ENCODE measurements at places on chromosomes 2 and 18.

DNA sequence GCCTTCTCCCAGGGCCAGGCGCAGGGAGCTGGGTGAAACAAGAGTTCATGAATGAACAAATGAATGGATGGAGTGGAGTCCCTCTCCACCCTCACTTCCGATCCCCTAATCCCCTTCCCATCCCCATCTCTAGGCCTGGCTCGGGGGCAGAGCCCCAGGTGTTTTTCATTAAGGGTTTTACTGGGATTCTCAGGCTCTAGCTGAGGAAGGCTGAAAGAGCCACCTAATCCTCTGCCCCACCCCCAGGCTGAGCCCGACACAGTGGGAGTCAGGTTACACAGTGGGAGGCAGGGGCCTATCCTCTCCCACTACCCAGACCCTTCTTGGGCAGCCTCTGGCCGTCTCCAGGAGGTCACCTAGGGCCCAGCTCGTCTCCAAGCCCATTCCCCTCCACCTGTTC is 36.1 kb downstream of the SDC1 start:
- no peaks in the 10 kb centered on the region for H3K27me3 ChIP-seq
- H3K36me3 ChIP-seq, result no peaks in the 10 kb centered on the region
- no peak overlapping the region for H3K27ac ChIP-seq
- DNase-seq, result no peak

DNA sequence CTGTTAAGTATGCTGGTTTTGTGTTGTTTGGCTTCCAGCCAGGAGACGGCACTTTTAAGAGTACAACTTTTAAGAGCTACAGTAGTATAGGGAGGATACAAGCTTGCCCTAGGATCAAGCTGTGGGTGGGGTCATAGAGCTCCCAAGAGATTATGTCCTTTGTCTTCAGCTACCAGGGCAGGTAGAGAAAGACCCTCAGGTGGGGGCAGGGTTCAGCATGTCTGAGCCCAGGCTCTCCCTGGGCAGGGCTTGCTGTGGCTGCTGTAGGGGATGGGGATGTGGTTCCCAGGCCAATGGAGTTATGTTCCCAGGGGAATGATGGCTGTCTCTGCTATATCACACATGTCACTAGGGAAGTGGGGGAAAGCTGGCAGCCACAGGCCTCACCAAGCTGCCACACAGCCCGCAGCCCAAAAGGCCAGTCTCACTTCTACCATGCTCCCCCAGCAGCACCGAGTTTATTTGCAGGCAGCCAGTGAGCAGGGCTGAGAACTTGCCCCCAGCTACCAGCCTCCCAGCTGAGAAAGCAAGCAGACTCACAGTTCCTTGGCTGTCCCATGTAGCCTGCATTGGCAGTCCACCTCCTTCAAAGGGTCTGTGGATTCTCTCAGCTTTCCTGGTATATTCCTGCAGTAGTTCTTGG is 105.7 kb upstream of the ERBB4 start:
- no peak overlapping the region for H3K27ac ChIP-seq
- H3K27me3 ChIP-seq, result no peaks in the 10 kb centered on the region
- H3K4me1 ChIP-seq, result no peaks in the 10 kb centered on the region
- H3K4me3 ChIP-seq, result no peak overlapping the region

- no peak overlapping the region for H3K27ac ChIP-seq
- no peak overlapping the region for H3K4me3 ChIP-seq
- no peak for DNase-seq
- no peaks in the 10 kb centered on the region for H3K36me3 ChIP-seq
- H3K4me1 ChIP-seq, result no peaks in the 10 kb centered on the region
- H3K27me3 ChIP-seq, result no peaks in the 10 kb centered on the region
Observed at GRCh38 chr2:149989447-149990063, 402.0 kb upstream of the MMADHC start.

DNA sequence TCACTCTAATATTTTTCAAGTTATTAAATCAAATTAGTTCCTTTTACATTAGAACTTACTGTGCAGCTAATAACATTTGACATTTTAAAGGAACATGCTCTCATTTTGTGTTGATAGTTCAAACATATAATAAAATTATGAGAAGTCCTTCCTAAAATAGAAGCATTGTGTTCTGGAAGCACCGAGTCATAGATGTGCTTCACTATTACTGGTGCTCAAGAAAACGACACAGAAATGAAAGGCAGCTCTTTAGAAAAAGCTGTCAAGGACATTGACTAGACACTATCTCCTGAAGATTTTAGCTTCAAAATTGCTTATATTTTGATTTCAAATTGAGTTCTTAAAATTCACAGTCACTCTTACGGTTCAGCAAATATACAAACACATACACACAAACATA is 338.3 kb downstream of the NBAS start:
- peaks cover 11% of the 10 kb centered on the region for H3K36me3 ChIP-seq
- DNase-seq, result no peak
- H3K4me1 ChIP-seq, result no peaks in the 10 kb centered on the region
- no peak overlapping the region for H3K27ac ChIP-seq
